ENCODE measurements at places on chromosomes 3 and 15.

GRCh38 chr3:73144828-73145227 lies 83.4 kb downstream of the EBLN2 start:
- no peak for DNase-seq

DNA sequence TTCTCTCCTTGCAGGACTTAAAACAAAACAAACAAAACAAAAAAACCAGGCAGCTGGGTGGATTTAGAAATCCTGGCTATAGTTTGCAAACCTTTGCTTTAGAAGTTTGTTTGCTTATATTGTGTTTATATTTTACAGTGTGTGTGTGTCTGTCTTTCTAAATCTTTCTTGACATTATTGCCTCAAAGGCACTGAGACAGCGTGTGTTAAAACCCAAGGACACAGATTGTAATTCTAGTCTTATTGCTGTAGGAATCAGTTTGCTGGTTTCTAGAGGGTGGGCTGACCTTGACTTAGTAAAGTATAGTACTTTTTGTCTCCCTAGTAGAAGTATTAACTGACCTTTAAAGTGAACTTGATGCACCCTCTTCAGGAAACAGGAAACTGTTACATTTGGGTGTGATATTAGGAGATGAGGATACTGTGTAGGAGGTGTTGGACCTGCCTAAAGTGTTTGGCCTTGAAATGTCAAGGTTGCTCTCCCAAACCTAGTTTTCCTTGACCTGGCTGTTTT lies 71.0 kb downstream of the TCF12 start:
- peak; percentile 32 for DNase-seq

- DNase-seq: no peak
Measured at GRCh38 chr3:15726043-15726442, 71.7 kb downstream of the ANKRD28 start.

DNA sequence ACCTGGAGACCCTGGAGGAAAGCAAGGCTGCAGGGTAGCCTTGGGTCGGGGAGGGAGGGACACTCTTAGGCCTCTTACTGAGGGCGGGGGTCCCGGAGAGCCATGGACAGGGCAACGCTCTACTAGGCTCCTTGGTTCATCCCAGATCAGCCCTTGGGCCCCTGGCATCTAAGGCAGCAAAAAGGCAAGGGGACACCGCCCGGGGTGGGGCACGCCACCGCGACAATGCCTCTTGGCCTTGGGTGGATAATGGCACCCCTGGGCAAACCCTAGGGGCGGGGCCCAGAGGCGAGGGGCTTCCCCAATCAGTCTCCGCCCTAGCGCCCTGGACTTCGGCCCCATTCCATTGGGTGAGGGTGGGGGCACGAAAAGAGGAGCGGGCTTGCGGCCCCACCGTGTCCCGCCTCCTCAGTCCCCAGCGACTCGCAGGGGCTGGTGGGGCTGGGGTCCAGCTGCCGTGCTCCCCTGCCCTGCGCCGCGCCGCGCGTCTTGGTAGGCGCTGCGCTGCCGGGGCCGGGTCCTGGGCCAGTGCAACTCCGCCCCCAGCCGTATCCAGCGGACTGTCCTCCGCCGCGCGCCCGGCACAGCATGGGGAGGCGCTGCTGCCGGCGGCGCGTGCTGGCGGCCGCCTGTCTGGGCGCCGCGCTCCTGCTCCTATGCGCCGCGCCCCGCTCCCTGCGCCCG lies at the start of gene CHST13:
Gene CHST13, plus strand, starts transcription at position 411 of the 684 bp plus-strand sequence. Its CDS starts 178 bp downstream, at position 589.
- DNase-seq: peak; percentile 64

GRCh38 chr3:142647856-142648255 lies 51.7 kb downstream of the PLS1 start:
- no peak for DNase-seq

DNA sequence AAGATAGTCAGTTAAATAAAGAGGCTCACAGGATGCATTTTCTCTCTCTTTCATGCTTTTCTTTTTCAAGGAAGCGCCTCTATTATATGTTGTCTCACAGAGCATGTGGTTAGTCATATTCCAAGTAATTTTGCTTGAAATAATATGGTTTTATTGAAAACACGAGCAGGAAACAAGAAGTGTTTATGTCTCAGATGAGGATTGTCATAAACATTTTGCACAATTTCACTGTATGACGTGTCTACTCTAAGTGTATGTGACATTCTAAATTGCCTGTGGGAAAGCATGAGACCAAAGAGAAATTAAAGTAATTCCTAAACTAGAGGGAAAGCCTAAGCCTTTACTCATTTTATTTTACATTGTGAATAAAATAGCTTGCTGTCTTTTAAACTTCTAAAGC lies 818.6 kb downstream of the EPHA3 start:
- DNase-seq: no peak

DNA sequence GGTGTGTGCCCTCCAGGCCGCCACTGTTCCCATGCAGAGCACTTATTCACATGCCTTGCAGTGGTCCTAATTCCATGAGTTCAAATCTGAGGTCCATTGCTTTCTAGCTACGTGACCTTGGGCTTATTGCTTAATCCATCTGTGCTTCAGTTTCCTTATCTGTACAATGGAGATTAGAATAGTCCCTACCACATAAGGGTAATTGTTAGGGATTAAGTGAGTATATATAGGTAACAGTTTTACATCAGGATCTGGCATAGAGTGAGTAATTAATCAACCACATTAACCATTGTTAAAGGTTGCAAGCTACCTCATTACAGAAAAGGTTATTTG lies 7.6 kb downstream of the CPN2 start:
- DNase-seq: no peak

DNA sequence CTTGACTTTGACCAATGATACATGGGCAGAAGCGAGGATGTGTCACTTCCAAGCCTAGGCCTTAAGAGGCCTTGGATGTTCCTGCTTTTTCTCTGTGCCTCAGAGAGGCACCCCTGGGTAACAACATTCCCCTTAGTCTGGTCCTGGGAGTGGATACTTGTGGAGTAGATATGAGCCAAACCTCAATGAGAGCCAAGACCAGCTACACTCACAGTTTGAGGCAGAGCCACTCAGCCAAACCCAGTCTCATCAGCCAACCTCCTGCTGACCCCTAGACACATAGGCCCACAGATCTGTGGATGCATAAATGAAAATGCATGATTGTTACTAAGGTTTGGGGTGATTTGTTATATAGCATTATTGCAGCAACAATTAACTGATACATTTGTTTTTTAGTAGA lies 114.2 kb downstream of the ZNF621 start:
- no peak for DNase-seq

GRCh38 chr3:14488286-14489041 lies 51.7 kb downstream of the GRIP2 start:
- DNase-seq: no peak
